EH (cell line): ENCODE measurements at places on chromosomes 16 and 17.

GRCh38 chr17:75077496-75078283, 10.1 kb upstream of the SLC16A5 start:
- peak; percentile 46 for DNase-seq

DNA sequence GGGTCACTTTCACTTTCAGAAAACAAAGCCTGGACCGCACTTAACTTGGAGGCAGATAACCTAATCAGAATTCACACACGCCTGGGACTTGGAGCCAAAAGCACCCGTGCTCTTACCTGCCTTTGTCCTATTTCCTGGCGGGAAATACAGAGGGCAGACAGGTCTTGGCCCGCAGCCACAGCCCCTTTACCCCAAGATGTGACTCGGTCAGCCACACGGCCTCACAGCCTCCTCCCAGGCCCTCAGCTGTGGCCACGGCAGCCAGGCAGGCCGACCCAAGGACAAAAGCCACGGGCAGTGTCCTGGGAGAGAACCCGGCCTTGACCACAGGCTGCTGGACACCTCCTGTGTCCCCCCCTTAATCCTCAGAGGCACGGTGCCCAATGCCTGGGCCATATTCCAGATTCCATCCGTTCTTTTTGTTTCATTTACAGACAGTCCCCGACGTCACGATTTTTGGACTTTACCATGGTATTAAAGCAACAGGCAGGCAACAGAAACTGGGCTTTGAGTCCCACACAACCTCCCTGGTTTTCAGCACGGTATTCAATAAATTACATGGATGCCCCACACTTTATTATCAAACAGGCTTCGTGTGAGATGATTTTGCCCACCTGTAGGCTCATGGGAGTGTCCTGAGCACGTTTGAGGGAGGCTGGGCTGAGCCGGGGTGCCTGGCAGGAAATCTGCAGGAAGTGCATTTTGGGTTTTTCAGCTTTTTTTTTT, 30.1 kb upstream of the GAA start:
- peak; percentile 60 for DNase-seq

DNA sequence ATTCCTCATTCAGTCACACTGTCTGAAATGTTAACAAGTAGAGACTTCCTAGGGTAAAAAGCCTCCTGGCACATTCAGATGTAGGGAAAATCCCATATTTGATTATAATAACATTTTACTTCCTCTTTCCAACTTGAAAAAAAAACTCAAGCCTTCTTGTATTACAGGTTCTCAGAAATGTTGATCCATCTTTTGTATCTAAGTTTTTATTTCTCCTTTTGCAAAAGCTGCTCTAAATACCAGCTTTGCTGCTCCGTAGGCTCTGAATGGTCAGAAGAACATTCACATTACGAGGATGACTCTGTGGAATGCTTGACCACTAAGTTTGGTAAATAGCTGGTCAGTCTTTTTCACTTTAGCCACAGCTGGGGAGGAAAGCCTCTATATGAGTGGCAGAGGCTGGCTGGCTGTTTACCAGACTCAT, 13.2 kb upstream of the HEATR6 start:
- DNase-seq = peak; percentile 83

DNA sequence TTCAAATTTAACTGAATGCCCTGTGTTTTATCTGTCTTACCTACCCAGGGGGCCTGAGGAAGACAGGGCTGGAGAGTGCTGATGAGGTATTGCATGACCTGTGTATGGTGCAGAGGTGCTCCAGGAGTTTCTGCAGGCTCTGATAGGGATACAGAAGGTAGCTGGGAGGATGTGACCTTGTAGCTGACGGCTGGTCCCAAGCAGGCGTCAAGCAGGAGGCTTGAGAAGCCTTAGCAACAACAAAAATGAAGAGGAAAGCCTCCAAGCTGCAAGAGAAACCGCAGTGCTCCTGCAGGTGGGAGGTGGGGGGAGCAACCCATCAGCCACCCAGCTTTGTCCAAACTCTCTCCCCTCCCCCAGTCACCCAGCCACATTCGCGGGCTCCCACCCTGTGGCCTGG, 40.4 kb downstream of the LAT start:
- DNase-seq = no peak

- DNase-seq = no peak
Observed at GRCh38 chr16:50862818-50863643, 121.1 kb downstream of the CYLD start.
